ENCODE measurements at places on chromosomes 1 and 21.

DNA sequence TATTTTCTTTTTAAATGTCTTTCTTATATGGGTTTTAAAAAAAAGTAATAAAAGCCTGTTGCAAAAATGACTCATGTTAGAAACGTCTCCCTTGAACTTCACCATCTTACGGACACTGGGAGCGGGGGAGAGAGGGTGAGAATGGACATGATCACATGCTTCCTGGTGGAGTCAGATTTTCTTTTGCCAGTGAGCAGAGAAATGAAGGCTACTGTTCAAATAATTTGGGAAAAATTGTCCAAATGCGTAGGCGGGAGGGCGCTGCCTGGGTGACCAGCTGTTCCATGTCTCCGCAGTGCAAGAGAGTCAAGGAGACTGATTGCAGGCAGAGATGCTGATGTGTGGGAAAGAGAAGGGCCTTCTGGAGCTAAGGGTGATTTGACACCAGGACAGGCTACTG, 23.1 kb downstream of the EIF2D start:
- H3K27ac ChIP-seq: no peak overlapping the region
- peaks cover 20% of the 10 kb centered on the region for H3K4me1 ChIP-seq
- H3K36me3 ChIP-seq: peaks cover 13% of the 10 kb centered on the region
- H3K27me3 ChIP-seq: no peaks in the 10 kb centered on the region
- DNase-seq: no peak

DNA sequence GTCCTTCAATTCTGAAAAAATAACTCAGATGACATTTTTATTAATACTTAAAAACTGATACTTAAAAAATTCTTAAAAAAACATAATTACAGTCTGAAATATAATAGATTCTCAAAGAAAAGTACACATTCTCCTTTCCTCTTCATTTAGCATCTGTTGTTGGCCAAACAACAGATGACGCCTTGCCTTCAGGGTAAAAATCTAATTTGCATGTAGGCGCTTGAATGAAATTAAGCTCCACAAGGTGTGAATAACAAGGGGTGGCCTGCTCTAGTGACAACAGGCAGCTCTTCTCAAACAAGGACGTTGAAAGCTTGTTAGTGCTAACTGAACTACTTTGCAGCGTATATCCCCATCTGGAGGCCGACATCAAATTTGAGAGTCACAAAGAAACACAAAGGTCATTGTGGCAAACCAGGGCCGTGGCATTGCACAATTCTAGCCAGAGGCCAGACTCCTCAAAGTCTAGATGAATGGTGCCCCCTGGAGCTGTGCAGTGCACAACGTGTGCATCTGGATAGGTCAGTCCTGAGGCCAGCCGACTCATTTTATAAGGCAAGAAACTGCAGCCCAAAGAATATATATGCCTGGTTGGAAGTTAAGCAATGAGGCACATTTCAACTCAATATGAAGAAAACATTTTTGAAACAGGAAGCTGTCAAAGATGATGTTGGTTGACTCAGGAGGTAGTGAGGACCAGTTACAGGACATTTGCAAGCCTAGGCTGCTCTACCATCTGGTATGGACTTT, 459.2 kb upstream of the RUNX1 start:
- peaks cover 6% of the 10 kb centered on the region for H3K27me3 ChIP-seq
- no peaks in the 10 kb centered on the region for H3K4me1 ChIP-seq
- no peak overlapping the region for H3K4me3 ChIP-seq
- peak; percentile 58 for DNase-seq

DNA sequence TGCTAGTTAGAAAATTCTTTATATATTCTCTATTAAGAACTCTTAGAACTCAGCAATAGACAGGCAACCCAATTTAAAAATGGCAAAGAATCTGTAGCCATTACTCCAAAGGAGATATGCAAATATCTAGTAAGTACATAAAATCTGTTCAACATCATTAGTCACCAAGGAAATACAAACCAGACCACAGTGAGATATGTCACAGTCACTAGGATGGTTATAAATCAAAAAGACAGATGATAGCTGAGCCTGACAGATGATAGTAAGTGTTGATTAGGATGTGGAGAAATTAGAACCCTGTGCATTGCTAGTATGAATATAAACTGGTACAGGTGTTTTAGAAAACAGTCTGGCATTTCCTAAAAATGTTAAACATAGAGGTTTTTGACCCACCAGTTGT, 26.6 kb downstream of the SRSF11 start:
- no peaks in the 10 kb centered on the region for H3K27me3 ChIP-seq
- DNase-seq: no peak
- H3K27ac ChIP-seq: no peak overlapping the region
- no peaks in the 10 kb centered on the region for H3K4me1 ChIP-seq
- no peak overlapping the region for H3K4me3 ChIP-seq

GRCh38 chr1:55478742-55479141, 263.6 kb upstream of the USP24 start:
- H3K4me1 ChIP-seq: peaks cover 12% of the 10 kb centered on the region
- no peaks in the 10 kb centered on the region for H3K27me3 ChIP-seq
- H3K36me3 ChIP-seq: no peaks in the 10 kb centered on the region
- no peak overlapping the region for H3K4me3 ChIP-seq
